ENCODE measurements at places on chromosomes 4 and X.

- no peak for DNase-seq
Observed at GRCh38 chrX:17608888-17609287, 128.4 kb upstream of the SCML1 start.

- DNase-seq: peak; percentile 4
Observed at GRCh38 chrX:48971249-48972219, at the start of gene KCND1. Gene KCND1, minus strand, starts transcription at chrX:48971844. Its CDS starts 1,573 bp downstream, at chrX:48970271.

- no peak for DNase-seq
Observed at GRCh38 chr4:130053723-130054122, 957.8 kb downstream of the C4orf33 start.

- DNase-seq: no peak
Observed at GRCh38 chr4:5387457-5387856, 320.9 kb downstream of the EVC2 start.

DNA sequence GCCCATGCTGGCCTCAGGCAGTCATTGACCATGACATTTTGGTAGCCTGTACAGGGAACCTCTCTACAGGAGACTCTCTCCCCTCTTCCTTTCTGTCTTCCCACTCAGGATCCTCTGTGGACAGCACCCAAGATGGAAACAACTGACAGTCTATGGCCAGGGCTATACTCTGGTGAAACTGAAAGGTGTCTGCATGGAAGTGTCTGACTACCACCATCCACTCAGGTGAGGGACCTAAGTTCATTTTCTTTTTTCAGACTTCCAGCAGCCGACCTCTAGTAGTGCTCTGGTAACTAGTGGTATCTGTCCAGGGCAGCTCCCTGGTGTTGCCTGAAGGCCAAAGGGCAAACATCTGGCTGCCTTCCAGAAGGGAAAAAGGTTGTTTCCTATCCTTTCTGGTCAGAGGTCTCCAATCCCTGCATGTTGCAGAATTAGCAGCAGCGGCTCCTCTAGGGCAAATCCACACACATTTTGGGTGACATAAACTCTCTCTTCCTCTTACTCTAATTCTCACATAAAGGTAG is 804.5 kb downstream of the C4orf33 start:
- no peak for DNase-seq

GRCh38 chr4:158129694-158130093 is 43.1 kb downstream of the GASK1B start:
- no peak for DNase-seq

GRCh38 chr4:23788460-23788859 is 101.4 kb downstream of the PPARGC1A start:
- no peak for DNase-seq

DNA sequence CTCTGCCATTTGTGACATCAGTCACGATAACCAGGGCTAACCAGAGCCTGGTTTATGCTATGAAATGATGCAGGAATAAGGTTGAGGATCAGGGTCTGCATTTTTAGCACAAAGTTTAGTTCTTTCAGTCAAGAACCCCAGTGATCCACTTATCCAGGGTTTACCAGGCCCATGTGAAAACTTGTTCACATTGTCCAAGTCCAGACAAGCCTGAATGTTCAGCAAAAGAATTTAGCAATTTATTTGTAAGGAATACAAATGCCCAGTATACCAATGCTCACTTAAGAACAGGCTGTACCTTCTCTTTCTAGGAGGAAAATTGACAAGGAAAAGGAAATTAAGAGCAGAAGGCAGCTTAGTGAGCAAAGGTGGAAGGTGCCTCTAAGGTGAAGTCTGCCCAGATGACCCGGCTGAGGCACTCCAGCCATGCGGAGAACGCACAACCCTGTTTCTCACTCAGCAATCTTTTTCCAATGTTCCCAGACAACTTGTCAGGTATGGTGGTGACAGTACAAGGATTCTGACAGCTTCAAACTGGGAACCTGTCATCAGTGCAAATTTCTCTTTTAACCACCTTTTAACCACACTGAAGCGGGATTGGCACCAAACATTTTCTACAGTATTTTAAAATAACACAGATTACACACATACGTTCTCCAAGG is 54.0 kb downstream of the TBC1D9 start:
- no peak for DNase-seq

DNA sequence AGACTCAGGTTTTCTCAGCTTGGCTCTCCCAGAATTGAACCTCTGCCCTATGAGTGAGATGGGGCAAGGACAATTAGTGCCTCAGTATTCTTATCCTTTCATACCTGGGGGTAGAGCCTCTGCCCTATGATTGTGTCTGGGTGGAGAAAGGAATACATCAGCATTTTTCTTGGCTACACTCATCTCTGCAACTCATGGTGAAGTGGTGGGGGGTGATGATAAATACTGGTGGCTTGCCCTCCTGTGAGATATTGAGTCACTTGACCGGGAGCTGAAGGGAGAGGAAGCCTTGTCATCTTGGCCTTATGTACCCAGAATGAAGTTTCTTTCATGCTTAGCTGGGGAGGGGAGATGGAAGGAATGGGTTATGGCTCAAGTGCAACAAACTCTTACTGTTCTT is 71.3 kb upstream of the ENOX2 start:
- DNase-seq: no peak

- no peak for DNase-seq
Observed at GRCh38 chr4:30763321-30763727, 43.2 kb downstream of the PCDH7 start.

- no peak for DNase-seq
Observed at GRCh38 chr4:173182403-173182802, 13.8 kb downstream of the GALNT7 start.

DNA sequence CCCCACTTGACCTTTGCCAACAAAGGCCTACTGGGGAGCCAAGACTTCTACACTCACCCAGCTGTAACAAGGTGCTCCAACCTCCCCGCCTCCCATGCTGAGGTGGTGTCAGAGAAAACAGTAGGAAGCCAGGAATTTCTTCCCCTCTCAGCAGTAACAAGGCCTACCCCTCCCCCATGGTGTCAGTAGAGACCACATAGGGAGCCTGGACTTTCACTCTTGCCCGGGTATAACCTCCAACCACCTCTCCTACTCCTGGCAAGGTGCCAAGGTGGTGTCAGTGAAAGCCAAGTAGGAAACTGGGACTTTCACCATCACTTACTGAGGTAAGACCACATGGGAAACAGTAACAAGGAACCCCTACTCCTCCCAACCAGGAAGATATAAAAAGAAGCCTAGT is 93.1 kb downstream of the SLC16A2 start:
- no peak for DNase-seq
